ENCODE measurements at places on chromosomes 11 and 22.

DNA sequence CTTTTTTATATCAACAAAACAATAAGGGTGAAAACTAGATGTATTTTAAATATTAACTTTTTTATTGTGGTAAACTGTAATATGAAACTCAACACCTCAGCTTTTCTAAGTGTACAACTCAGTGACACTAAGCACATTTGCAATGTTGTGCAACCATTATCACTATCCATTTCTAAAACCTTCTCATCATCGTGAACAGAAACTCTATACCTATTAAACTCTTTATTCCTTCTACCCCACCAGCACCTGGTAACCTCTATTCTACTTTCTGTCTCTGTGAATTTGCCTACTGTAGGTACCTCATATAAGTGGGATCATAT is 9.4 kb downstream of the HORMAD2 start:
- no peak for DNase-seq

DNA sequence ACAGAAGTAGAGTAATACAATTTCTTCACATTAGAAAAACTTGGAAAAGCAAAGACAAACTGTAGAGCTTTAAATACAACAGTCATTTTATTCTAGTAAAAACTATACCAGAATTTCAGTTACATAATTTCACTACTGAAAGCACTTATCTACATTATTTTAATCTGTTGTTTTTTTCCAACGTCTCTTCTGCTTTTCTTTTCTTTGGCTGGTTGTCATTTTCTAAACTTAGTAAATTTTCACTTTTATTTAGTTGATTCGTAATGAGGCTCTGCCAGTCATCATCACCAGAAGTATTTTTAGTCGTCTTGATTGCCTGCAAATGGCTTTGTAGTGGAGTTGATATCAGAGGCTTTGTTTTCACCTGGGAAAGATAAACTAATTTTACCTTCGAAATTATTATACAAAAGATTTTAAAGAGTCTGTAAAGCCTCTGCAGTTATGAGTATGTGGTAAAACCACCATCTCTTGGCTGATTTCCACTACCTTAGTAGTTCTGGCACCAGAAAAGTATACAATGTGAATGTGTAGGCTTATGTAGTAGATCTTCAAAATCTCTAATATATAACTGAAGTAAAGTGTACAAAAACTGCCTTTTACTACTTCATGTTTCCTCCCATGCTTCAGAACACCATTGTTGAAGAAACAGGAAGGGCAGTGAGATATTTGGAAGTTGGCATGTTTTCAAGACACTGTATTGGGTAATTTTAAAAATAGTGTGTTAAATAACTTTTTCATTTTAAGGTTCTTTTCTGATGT is 19.2 kb downstream of the EIF3M start:
- DNase-seq: no peak

DNA sequence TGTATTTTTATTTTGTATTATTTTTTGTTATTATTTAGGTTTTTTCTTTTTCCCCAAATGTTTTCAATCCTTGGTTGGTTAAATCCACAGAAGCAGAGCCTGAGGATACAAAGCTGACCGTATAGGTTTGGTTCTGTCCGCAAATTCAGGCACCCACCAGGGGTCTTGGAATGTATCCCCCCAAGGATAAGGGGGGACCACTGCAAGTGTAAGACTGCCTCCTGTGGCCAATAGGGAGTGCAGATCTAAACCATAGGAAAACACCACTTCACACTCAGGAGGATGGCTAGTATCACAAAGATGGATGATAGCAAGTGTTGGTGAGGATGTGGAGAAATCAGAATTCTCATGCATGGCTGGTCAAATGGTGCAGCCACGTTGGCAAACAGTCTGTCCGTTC is 20.0 kb downstream of the CPT1A start:
- no peak for DNase-seq

DNA sequence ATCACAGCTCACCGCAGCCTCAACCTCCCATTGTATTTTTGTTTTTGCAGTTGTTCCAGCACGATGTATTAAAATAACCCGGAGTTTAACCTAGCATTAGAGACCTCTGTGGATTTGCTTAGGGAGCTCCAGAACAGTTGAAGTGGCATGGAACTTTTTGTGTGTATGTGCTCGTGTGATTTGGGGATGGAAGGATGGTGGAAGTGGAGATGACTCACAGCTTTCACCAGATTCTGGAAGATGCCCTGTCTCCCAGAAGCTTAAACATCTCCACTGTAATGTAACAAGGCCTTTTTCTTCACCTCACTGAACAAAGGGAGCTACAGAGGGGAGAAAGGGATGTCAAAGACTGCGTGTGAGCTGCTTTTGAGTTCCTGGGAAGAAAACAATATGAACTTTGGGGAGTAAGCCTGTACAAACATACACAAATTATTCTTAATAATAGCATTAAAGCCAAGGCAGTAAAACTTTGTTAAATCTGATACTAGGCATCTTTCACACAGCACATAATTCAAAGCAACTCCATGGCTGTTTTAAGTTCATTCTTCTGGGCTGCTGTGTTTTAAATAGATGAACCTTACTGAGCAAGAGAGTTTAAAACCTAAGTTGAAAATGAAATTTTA is 226.4 kb downstream of the ADAMTS15 start:
- no peak for DNase-seq
